ENCODE measurements at places on chromosomes 6 and 20.

DNA sequence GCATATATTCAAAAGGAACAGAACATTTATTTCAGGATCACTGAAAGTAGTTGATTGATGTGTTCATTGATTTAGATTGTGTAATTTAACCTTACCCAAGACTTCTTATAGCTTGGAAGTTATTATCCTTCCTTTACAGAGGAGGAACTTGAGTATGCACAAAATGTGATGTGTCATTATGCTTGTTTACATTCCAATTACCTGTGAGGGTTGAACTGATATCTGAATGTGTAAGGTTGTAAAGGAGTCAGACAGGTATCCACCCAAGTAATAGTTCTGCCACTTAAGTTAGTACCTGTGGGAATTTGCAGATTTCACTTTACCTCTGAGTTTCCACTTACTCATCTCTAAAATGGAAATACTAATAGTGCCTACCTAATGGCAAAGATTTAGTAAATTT, 668.2 kb downstream of the DOK5 start:
- no peak for DNase-seq

DNA sequence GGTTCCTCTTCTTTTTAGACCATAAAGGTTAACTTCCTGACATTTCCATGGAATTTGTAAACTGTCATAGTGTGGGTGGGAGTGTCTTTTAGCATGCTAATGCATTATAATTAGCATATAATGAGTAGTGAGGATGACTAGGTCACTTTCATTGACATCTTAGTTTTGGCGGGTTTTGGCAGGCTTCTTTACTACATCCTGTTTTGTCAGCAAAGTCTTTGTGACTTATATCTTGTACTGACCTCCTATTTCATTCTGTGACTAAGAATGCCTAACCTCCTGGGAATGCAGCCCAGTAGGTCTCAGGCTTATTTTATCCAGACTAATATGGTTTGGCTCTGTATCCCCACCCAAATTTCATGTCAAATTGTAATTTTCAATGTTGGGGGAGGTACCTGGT, 149.6 kb upstream of the SYNCRIP start:
- DNase-seq: no peak

DNA sequence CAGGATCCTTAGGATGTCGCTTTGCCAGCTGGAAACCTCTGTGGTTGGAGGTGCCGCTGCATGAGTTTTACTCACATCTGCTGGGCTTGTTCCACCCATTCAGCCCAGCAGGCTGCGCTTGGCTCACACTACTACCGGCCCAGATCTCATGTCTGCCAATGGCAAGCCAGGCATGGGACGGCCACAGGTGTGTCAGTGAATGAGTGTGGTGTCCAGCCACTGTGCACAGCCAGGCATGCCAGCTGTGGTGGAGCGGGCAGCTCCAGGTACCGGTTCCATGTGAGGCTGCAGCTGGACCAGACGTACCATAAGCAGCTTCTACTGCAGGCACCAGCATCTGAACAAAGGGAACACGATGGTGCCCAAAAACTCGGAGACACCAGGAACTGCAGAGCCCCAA, 33.1 kb upstream of the ASF1A start:
- DNase-seq: no peak

- no peak for DNase-seq
Observed at GRCh38 chr6:13398069-13398381, 69.7 kb upstream of the TBC1D7 start.

DNA sequence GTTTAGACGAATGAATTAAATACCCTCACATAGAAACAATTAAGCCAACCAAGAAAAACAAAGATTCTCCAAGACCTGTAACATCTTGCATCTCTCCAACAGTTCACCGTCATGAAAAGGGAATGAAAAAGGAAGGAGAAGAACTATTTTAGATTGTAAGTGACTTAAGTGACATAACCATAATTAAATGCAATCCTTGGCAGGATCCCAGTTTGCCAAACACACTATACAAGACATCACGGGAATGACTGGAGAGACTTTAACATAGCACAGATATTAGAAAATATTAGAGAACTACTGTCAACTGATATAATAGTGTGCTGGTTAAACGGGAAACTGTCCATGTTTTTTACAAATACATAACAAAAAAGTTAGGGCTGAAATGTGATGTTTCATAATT, 22.2 kb downstream of the EPB41L2 start:
- no peak for DNase-seq

- DNase-seq: no peak
Observed at GRCh38 chr20:57224641-57225138, 41.8 kb downstream of the BMP7 start.

DNA sequence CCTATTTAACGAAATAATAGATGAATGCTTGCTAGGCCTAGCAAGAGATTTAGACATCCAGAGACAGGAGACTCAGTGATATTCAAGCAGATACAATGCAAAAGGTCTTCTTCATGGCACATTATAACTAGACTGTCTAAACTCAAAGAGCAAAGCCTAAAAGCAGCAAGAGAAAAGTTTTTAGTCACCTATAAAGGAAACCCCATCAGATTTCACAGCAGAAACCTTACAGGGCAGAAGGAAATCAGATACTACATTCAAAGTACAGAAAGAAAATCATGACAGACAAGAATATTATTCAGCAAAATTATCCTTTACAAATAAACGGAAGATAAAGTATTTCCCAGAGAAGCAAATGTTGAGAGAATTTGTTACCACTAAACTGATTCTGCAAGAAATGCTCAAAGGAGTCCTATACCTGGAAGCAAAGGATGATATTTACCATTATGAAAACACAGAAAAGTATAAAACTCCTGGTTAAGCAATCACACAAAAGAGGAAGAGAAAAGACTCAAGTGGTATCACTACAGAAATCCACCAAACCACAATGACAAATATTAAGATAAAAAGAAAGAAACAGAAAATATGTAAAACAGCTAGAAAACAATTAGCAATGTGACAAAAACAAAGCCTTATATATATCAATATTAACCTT, 333.7 kb downstream of the MEI4 start:
- DNase-seq: no peak

DNA sequence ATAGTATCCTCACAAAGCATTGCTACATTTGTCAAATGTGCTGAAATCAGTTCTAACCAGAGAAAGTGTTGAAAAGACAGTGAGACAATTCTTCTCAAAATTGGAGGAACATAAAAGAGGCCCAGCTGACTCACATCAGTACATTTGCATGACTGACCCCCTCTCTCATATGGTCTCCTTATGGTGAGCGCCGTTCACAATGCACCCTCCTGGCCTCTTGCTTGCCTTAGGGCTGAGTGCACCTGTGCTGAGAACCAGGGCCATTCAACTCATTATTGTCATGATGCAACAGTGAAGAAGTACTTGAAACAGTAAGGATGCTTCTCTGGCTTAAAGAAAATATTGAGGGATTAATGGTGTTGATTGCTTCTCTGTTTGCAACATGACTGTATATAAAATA, 375.2 kb upstream of the AGPAT4 start:
- DNase-seq: no peak

- DNase-seq: no peak
Observed at GRCh38 chr6:83921315-83921714, 61.8 kb downstream of the CYB5R4 start.

DNA sequence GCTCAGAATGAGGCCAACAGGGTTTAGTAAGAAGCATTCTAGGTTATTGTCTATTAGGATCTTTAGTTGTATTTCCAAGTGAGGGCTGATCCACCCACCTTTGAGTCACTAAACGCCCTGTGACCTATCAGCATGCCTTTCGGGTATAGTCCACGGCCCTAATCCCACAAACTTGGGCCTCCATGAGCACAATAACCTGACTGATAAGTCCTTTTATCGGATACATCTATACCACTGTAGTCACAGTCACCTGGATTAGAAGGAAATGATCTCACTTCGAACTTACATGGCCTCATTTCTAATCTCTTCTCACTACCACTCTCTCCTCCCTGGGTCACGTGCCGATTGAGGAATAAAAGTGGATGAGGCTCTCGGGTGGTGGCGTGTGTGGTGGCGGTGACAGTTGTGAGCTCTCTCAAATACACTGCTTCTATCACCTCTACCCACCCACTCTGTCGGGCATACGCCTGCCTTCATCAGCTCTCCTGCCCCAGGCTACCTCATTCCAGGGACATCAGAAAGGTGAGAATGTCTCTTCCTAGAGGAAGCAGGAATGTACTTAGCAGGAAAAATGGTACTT, 65.2 kb downstream of the TRAM2 start:
- no peak for DNase-seq

GRCh38 chr6:37316071-37316470, 37.7 kb upstream of the RNF8 start:
- DNase-seq: no peak

DNA sequence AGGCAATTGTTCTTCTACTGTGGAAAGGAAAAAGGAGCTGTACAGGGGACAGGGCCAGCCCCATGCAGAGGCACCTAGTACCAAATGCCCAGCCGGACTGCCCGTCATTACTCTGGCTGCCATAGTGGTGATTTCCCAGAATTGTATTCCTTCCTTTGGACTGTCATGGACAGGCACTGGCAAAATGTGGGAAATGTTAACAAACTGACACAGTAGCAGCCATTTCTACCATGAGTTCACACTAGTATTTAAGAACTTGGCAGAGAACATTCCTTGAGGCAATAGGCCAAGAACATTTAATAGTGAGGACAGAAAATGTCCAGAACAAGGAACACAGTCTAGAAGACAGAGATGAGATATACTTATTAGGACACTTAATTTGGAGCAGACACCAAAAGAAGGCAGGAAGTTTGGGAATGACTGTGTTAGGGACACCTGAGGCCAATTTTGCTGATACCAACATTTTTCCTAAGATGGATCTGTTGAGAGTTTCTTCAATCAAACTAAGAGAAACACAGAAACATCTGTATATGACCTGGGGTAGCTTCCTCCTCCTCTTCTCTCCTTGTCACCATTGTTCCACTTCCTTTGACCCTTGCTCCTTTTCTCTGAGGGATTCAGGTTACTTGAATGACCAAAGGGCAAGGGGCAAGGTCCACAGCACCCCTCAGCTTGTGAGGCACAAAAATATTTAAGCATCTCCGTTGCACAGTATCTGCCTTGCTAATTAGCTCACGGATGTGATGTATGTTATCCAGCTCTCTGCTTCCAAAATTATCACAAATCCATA, 14.9 kb downstream of the ADTRP start:
- no peak for DNase-seq

GRCh38 chr6:108564178-108564577, 3.5 kb downstream of the FOXO3 start:
- DNase-seq: no peak

- peak; percentile 77 for DNase-seq
Observed at GRCh38 chr20:31835977-31836852, 9.2 kb downstream of the FOXS1 start.

- DNase-seq: no peak
Observed at GRCh38 chr6:7157752-7158616, 50.2 kb downstream of the RREB1 start.

GRCh38 chr6:16279243-16279642, 40.9 kb downstream of the GMPR start:
- no peak for DNase-seq

GRCh38 chr6:40852779-40853373, 186.1 kb downstream of the UNC5CL start:
- DNase-seq: no peak

DNA sequence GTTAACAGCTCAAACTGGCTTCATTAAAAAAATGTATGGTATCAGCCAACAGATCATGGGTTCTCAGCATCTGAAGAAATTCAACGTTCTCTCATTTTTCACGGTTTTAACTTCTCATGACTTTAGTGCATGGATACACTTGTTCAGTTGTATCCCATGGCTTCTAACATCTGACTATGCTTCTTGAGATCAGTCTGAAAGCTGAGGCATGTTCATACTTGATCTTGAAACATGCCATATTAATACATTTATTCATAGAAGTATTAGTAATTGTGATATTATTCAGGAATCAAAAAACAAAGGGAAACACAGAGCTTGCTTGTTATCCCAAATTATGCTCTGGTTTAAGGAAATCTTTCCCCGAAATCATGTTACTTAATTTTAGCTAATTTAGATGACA, 649.4 kb downstream of the PRKN start:
- DNase-seq: no peak

DNA sequence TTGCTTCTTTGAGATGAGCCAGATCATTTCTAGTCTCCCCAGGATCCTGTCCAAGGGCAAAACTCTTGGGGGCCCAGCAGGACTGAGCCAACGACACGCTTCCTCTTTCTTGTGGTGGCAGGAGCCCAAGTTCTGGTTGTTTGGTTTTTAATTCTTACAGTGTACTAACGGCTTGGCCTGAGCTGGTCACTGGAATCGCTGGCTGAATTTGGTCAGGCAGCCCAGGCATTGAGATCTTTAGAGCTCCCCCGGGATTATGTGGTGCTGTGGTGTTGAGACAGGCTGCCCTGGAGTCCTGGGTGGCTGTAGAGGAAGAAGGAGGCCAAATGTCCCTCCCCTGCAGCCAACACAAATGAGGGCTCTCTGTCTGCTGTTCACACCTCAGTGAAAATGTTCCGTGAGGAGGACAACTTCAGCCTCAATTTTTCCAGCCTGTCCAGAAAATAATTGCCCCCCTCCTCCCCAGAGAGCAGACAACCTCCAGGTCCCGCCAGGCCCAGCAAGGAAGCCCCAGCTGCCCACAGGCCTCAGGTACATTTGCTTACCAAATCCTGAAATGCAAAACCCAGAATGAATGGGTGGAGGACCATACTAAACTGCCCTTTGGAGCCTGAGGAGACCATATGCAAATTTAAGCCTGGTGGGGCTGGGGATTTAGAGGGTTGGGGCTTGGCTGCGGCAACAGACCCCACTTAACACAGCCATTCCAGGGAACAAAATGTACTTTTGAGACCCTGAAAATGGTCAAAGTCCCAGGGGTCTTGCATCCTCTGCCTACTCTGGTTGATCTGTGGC, 23.6 kb downstream of the BNIP5 start:
- no peak for DNase-seq

DNA sequence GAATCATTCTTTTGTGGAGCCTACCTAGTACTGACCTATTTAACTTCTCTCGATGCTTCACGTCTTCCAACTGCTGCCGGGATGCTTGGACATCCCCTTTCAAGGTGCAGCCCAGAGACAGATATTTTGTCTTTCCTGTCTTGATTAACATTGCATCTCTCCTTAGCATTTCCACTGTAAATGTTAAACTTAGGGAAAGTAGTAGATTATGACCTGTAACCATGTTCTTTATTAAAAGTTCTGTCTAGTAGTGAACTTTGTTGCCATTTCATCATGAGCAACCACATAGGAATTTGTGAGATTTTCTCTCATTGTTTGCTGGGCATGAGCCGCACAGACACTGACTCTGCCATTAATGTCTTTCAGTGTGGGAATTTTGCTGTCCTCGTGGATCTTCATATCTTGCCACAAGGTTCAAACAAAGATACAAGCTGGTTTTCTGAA, 117.9 kb downstream of the JAG1 start:
- no peak for DNase-seq

DNA sequence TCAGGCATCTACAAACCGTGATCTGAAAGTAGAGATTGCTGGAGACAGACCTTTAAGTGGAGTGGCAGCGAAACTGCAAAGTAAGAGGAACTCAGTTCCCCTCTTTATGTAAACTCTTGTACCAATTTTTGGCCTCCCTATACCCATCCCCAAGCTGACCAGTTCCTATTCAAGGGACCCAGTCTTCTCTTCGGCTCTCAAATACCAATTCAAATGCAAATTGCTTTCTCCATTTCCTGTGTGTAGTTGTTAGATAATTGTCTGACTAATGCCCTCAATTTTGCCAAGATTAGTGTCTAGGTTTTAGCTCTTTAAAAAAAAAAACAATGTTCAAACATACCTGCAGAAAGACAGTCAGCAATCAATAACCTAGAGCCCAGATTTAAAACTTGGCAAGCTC, 150.9 kb downstream of the EYA4 start:
- DNase-seq: no peak
